ENCODE measurements at places on chromosomes 12 and 14.

DNA sequence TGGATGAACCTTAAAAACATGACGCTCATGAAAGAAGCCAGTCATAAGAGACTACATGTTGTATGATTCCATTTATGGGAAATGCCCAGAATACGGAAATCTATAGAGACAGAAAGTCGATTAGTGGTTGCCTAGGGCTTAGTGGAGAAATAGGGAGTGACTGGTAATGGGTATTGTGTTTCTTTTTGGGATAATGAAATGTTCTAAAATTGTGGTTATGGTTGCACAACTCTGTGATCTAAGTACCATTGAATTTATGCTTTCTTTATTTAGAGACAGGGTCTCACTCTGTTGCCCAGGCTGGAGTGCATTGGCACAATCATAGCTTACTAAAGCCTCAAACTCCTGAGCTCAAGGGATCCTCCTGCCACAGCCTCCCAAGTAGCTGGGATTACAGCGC lies 8.0 kb downstream of the RBMS2 start:
- H3K4me1 ChIP-seq: peaks cover 18% of the 10 kb centered on the region
- no peak overlapping the region for H3K27ac ChIP-seq
- DNase-seq: no peak
- no peaks in the 10 kb centered on the region for H3K27me3 ChIP-seq

DNA sequence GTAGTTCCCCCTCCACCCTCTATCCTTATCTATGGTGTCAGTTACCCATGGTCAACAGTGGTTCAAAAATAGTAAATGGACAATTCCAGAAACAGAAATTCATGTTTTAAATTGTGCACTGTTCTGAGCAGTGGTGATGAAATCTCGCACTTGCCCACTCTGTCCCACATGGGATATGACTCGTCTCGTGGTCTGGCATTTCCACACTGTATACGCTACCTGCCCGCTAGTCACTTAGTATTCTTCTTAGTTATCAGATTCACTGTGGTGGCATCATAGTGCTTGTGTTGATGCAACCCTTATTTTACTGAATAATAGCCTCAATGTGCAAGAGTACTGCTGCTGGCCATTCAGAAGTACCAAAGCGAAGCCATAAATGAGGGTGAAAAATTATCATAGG lies 507.0 kb downstream of the SNAPC1 start:
- no peak overlapping the region for H3K27ac ChIP-seq
- H3K4me3 ChIP-seq: no peak overlapping the region
- no peaks in the 10 kb centered on the region for H3K4me1 ChIP-seq
- no peak for DNase-seq
- no peaks in the 10 kb centered on the region for H3K27me3 ChIP-seq
- H3K36me3 ChIP-seq: no peaks in the 10 kb centered on the region

DNA sequence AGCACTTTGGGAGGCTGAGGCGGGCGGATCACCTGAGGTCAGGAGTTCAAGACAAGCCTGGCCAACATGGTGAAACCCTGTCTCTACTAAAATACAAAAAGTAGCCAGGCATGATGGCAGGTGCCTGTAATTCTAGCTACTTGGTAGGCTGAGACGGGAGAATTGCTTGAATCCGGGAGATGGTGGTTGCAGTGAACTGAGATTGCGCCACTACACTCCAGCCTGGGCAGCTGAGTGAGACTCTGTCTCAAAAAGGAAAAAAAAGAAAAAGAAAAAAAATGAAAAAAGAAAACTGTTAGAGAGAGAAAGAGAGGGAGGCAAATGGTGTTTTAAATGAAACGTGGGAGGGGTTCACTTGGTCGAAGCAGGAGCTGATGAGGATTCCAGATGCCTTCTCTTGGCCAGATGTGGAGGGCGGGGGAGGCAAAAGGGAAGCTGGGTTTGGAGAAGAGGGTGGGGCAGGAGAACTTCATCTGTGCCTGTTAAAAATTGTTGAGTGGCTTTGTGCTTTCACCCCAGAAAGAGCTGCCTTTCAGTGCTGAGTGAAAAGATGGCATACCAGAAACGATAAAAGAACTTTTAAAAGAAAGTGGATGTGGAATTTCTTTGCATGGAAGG lies 1.1 kb downstream of the EMP1 start:
- H3K36me3 ChIP-seq: peaks cover 7% of the 10 kb centered on the region
- no peaks in the 10 kb centered on the region for H3K27me3 ChIP-seq
- DNase-seq: no peak
- peak overlapping the region; percentile 98 for H3K27ac ChIP-seq
- H3K4me1 ChIP-seq: peaks cover 66% of the 10 kb centered on the region

DNA sequence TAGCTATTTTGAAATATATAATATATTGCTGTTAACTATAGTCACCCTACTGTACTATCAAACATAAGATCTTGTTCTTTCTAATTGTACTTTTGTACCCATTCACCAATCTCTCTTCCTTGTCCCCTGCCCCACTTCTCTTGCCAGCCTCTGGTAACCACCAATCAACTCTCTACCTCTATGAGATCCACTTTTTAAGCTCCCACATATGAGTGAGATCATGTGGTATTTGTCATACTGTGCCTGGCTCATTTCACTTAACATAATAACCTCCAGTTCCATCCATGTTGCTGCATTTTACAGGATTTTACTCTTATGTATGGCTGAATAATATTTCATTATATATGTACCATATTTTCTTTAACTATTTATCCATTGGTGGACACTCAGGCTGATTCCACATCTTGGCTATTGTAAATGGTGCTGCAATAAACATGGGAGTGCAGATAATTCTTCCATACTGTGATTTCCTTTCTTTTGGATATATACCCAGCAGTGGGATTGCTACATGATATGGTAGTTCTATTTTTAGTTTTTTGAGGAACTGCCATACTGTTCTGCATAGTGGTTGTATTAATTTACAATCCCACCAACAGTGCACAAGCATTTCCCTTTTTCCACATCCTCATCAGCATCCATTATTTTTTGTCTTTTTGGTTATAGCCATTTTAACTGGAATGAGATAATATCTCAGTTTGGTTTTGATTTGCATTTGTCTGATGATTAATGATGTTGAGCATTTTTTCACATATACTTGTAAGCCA lies 33.5 kb upstream of the SPIC start:
- H3K4me3 ChIP-seq: no peak overlapping the region
- H3K27me3 ChIP-seq: no peaks in the 10 kb centered on the region
- DNase-seq: no peak
- no peaks in the 10 kb centered on the region for H3K36me3 ChIP-seq
- H3K4me1 ChIP-seq: no peaks in the 10 kb centered on the region

GRCh38 chr12:28497889-28498411 lies 307.7 kb downstream of the CCDC91 start:
- peaks cover 10% of the 10 kb centered on the region for H3K4me1 ChIP-seq
- DNase-seq: peak; percentile 4
- no peak overlapping the region for H3K4me3 ChIP-seq
- no peaks in the 10 kb centered on the region for H3K36me3 ChIP-seq
- H3K27me3 ChIP-seq: no peaks in the 10 kb centered on the region

- no peaks in the 10 kb centered on the region for H3K27me3 ChIP-seq
- no peaks in the 10 kb centered on the region for H3K36me3 ChIP-seq
- H3K4me3 ChIP-seq: no peak overlapping the region
- DNase-seq: peak; percentile 13
- no peak overlapping the region for H3K27ac ChIP-seq
- H3K4me1 ChIP-seq: no peaks in the 10 kb centered on the region
These were observed 310.0 kb downstream of the ADAMTS20 start for GRCh38 chr12:43241986-43242385.

DNA sequence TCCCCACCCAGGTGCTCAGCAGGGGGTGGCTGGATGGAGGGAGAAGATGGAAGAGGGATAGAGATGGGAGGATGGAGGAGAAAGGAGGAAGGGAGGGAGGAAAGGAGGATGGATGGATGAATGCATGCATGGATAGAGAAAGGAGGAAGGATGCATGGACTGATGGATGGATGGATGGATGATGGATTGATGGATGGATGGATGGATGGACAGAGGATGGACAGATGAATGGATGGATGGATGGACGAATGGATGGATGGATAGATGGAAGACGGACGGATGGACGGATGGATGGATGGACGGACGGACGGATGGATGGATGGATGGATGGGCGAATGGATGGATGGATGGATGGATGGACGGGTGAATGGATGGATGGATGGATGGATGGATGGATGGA lies 64.1 kb downstream of the NCOR2 start:
- H3K36me3 ChIP-seq: no peaks in the 10 kb centered on the region
- no peak overlapping the region for H3K27ac ChIP-seq
- no peak overlapping the region for H3K4me3 ChIP-seq
- no peak for DNase-seq

DNA sequence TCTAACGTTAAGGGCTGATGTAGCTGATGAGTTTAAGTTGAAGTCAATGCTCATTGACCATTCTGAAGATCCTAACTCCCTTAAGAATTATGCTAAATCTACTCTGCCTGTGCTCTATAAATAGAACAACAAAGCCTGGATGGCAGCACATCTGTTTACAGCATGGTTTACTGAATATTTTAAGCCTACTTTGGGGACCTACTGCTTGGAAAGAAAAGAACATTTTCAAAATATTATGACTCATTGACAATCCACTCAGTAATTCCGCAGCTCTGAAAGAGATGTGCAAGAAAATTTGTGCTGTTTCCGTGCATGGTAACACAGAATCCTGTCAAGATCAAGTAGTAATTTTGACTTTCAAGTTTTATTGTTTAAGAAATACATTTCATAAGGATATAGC lies 35.0 kb upstream of the NAV3 start:
- no peak overlapping the region for H3K4me3 ChIP-seq
- no peak for DNase-seq
- no peaks in the 10 kb centered on the region for H3K27me3 ChIP-seq
- H3K4me1 ChIP-seq: peaks cover 9% of the 10 kb centered on the region
- H3K36me3 ChIP-seq: no peaks in the 10 kb centered on the region

- H3K27me3 ChIP-seq: no peaks in the 10 kb centered on the region
- no peak overlapping the region for H3K4me3 ChIP-seq
- no peak for DNase-seq
- H3K27ac ChIP-seq: no peak overlapping the region
- H3K36me3 ChIP-seq: peaks cover 5% of the 10 kb centered on the region
These were observed 57.9 kb downstream of the PPP2R5C start for GRCh38 chr14:101819251-101819990.

Data from osteoblast (primary cell).